ENCODE measurements at places on chromosomes 11 and 22.

- no peak for DNase-seq
These were observed 208.6 kb downstream of the LUZP2 start for GRCh38 chr11:24705474-24705873.

DNA sequence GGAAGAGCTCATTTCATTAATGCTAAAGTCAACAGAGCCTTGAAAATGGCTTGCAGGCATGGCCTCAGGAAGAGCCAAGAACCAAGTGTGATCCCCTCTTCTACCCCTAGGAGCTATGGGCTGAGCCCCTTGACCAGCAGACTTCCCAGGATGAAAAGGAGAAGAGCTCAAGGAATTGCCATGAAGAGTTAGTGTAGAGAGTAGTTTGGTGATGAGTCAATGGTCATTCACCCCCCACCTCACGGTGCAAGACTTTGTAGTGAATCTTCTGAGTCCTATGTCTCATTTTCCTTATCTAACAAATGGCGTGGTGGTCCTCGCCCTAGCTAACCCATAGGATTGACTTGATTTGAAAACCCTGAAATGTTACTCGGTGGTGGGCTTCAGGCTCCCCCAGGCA lies 422.4 kb upstream of the CADM1 start:
- DNase-seq: no peak

GRCh38 chr22:39098026-39098425 lies 982 bp downstream of the APOBEC3H start:
- DNase-seq: no peak

DNA sequence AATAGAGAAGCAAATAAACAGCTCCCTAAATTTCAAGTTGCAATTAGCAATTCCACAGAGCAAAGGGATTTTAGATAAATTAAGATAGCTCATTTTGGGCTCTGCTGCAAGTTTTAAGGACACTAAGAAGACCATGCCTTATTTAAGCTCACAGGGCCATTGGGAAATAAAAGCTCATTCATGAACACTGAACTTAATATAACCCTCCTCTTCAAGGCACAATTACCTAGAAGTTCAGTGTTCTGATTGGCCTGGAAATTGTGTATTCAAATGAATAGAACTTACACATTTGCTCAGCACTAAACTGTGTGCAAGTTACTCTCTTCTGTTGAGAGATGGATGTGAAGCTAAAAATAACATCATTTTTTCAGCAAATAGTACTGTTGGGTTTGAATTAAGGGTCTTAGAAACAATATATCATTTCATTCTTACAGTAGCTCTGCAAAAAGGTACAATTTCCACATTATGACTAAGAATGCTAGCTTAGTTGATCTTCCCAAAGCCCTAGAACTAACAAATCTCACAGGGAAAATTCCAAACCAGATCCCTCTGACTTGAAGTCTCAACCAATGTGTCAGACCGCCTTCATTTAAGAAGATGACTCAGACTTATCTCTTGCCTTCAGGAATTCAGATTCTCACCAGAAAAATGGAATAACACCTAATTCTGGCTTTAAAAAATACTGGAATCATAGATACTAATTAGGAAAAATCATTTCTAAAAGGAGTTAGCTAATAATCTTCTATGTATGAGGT lies 87.4 kb upstream of the LRRC55 start:
- no peak for DNase-seq

- DNase-seq: no peak
These were observed 9.7 kb downstream of the MUC6 start for GRCh38 chr11:1026641-1027482.

DNA sequence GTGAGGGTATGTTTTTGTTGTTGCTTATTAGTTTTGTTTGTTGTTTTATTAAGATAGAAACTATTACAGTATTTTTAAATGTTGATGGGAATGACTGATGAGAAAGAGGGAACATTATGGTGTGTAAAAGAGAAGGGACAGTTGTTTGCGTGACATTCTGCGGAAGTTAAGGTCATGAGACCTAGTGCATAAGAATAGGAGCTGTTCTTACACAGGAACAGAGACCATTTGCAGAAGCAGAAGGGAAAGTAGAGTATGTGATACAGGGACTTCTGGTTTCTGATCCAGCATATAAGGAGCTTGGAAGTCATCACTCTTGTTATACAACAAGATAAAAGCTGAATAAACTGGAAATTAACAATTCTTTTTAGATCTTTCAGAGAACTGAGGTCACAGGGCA lies 299.2 kb upstream of the API5 start:
- no peak for DNase-seq

DNA sequence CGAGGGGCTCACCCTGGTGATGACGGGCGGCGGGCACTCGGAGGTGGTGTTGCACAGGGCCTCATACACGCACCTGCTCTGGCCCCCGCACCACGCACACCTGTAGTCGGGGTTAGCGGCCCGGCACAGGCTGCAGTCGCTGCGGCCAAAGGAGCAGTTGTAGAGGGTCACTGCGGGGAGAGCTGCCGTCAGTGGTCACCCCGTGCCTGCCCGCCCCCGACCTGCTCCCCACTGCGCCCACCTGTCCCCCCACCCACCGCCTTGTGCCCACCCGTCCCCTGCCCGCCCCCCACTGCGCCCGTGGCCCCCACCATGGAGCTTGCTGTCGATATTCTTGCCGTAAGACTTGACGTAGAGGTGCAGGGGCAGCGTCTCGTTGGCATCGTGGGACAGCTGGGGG lies 13.6 kb upstream of the MAPK11 start:
- no peak for DNase-seq

- DNase-seq: peak; percentile 40
These were observed 6.9 kb downstream of the NFRKB start for GRCh38 chr11:129888451-129888850.

GRCh38 chr11:12102588-12103410 lies 7.6 kb upstream of the MICAL2 start:
- DNase-seq: peak; percentile 10

- no peak for DNase-seq
These were observed 41.8 kb downstream of the GDPD4 start for GRCh38 chr11:77259641-77260040.

DNA sequence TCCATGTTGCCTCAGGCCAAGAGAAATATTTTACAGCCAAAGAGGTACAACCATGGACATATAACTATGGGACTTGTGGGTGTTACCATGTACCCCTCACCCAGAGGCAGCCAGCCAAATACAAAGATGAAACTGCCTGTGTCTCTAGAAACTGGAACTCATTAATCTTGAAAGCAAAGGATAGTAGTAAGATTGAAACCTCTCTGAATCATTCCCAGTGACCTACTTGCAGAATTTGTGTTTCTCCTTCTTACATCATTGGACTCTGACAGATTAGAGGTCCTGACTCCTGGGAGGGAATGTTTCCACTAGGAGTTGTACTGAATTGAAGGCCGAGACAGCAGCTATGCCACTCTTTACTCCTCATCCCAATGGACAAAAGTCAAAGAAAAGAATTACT lies 257.4 kb upstream of the UBASH3B start:
- no peak for DNase-seq

DNA sequence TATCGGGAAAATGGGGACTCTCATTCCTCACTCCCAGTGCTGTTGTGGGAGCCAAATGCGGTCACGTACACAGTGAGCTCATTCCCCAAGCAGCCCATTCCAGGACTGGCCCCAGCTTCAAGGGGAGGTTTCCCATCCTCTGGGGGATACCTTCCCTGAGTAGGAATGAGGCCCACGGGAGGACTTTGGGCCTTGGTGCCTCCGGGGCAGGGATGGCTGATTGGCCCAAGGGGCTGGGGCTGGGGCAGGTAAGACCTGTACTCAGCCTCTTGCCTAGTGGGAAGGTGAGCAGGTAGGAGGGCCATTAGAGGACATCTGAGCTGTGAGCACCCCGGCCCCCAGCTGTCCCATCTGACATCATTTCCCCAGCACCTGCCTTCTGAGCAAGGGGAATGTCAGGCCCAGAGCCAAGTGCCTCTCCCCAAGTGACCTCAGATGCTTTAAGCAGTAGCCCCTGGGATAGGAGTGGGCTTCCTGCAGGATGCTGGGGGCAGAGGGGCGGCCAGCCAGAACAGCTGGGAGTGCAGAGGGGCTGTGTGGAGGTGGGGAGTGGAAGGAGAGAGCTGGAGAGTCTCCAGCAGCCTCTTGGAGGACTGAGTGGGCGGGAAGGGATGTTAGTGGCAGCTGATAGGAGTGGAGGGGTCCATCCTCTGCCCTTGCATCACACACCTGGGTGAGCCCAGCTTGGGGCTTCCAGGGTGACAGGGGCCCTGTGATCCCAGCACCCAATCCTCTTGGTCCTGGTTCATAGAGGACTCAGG lies 58.4 kb downstream of the CD82 start:
- DNase-seq: no peak

DNA sequence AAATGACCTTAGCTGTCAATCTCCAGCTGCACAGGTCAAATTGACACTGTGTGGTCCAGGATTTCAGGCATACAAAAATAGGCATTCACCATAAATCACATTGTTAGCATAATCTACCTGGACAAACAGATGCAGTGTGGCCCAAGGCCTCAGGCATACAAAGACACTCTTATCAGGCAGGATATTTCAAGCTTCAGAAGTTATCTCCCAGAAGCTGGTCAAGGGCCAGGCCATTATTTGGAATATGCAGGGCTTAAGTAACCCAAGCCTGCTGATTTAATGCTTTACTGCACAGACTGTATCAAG lies 25.5 kb upstream of the HORMAD2 start:
- no peak for DNase-seq

DNA sequence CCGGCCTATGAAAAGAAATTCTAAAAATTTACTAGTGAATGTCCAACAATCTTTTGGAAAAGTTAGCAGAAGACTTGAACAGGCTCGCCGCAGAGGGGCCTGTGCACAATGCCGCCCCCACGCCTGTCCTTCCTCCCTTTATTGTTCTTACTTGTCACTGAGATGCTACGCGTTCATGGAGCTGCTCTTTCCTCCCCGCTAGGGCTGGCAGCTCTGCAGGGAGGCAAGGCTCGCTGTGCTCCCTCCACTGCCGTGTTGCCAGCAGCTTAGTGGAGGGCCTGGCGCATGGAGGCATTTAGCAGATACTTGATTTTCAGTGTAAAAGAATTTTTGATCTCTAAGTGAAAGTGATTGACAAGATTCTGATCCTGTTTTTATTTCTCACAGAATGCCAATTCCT lies 14.7 kb downstream of the PHRF1 start:
- DNase-seq: no peak

- no peak for DNase-seq
These were observed 46.1 kb downstream of the RPUSD4 start for GRCh38 chr11:126165311-126165720.

GRCh38 chr11:103904324-103904667 lies 132.1 kb upstream of the DDI1 start:
- no peak for DNase-seq

DNA sequence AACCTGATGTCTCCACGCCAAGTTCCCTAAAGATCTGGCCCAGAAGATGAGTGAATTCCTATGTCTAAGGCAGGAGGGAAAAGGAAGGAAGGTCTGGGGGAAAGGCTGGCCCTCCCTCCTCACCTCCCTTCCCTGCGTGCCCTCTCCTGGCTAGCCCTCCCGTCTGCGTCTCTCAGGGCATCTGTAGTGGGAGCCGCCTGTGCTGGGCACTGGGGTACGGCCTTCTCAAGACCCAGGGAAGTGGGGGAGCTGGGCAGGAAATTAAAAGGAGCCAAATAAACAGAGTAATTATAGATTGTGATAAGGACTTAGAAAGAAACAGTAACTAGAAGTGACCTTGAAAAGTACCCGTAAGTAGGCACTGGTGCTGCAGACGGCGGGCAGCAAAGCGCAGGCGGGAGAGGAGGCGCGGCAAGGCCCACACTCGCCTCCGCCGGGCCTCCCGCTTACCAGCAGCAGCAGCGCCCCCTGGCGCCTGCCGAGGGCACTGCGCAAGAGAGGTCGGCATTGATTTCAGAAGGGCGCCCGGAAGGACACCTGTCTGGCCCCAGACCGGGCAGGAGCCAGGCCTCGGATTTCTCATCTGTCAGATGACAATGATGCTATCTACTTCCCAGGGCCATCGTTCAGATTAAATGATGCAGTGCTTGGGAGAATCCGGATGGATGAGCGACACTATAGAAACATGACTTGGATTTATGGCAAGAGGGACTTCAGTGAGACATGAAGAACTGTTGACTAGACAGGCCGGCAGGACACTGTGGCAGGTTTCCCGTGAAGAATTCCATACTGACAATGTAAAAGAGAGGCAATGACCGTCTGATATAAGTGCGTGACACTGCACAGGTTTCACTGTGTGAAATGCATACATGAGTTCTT lies 7.3 kb downstream of the KCNJ1 start:
- DNase-seq: no peak

- no peak for DNase-seq
These were observed 1.8 kb downstream of the OPCML start for GRCh38 chr11:133530501-133530835.

- no peak for DNase-seq
These were observed 8.0 kb upstream of the FXYD2 start for GRCh38 chr11:117832511-117832910.

- no peak for DNase-seq
These were observed 536.9 kb downstream of the TBC1D22A start for GRCh38 chr22:47299211-47299862.

- DNase-seq: no peak
These were observed 98.9 kb upstream of the TP53AIP1 start for GRCh38 chr11:129041611-129042018.

GRCh38 chr22:46914916-46915894 lies 152.8 kb downstream of the TBC1D22A start:
- DNase-seq: no peak

DNA sequence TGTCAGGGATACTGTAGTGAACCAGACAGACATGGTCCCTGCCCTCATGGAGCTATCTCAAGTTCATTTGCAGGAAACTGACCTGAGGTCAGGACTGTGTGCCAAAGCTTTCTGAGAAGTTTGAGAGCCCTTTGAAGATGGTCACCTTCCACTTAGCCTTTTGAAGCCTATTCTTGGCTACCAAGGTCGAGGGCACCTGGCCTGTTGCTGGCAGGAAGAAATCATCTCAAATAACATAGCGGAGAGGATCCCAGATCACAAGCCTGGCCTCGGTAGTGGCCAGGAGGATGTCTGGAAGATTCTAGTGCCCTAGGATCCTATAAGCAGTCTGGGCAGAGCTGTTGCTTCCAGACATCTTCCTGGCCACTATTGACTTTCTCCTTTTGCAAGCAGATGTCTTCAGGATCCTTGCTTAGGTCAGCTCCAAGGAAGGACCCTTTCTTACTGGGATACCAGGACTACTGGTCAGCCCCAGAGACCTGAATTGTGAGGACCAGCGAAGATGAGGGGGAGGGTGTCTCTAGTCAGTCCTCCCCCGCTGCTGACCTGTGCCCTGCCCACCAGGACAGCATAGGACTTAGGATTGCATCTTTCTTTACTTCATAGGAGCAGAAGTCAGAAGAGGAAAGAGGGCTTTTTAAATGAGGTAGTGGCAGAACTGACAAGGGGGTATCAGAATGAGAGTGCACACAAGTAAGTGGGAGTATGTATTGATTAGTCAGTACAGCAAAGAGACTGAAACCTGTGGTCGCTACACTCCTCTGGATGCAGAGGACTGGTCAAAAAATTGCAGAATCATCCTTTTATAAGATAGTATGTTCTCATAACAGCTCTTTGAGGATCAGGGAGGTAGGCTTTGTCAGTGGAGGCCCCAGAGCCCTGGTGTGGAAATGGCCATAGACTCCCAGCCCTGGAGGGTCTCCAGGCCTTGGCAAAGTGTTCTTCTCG lies 94.8 kb downstream of the TEAD1 start:
- no peak for DNase-seq
